Osteoblast (primary cell): ENCODE measurements at places on chromosomes 11 and 22.

DNA sequence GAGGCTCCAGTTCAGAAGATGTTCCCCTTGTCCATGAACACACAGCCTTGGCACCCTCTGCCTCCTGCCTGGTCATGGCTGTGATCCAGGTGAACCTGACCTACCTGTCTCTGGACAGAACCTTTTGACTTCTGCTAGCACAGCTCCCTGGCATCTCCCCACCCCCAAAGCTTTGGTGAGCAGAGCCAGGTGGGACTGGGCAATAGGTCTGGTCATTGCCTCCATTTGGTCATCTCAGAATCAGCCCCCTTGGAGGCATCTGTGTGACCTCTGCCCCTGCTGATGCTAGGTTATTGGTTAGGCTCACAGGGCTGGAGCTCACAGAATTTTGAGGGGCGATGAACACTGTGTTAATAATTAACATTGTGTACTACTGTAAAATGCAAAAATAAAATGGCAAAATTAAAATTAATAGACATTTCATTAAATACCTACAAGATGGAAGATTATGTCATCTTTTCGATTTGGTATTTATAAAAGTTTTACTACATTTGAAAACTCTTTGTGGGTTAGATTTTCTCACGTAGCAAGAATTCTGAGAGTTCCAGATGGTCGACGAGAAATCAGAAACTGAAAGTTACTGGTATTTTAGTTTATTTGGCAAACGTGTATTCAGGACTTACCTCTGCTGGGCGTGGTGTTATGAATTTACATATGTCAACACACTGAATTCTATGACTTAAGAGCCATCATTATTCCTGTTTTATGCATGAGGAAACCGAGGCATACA lies 8.3 kb upstream of the KIAA0930 start:
- peak; percentile 58 for DNase-seq

DNA sequence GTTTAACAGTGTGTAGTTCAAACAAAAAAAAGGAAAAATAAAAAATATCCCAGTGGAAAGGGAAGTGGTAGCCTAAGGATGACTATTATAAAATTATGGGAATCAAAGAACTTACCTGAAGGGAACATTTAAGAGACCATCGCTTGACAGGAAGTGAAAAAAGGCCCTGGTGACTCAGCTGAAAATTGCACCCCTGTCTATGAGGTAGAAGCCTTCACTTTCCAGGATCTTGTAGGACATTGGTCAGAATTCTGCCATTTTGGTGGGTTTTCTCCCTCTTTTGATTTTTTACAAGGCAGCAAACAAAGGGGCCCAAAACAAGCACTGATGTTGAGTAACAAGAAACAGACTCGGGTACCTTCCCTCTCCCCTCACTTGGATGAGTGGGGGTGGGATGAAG lies 15.6 kb downstream of the DDX17 start:
- no peak for DNase-seq

GRCh38 chr11:106187860-106188456 lies 110.5 kb downstream of the AASDHPPT start:
- DNase-seq, result no peak

DNA sequence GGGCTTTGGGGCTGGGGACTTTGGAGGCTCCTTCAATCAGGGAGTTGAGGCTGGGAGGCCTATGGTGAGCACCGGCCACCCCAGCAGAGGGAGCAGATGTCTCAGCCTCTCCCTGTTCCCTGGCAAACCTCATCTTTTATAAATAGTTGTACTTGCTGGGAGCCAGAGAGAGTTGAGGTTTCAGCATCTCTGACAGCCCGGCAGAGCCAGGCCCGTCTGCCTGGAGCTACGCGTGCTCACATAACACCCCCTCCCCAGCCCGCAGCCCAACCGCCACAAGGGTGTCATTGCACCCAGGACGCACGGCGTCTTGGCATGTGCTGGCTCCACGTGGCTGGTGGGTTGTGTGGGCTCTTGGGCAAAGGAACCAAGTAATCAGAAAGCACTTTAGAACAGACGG lies 127.1 kb downstream of the CHST1 start:
- DNase-seq, result no peak

DNA sequence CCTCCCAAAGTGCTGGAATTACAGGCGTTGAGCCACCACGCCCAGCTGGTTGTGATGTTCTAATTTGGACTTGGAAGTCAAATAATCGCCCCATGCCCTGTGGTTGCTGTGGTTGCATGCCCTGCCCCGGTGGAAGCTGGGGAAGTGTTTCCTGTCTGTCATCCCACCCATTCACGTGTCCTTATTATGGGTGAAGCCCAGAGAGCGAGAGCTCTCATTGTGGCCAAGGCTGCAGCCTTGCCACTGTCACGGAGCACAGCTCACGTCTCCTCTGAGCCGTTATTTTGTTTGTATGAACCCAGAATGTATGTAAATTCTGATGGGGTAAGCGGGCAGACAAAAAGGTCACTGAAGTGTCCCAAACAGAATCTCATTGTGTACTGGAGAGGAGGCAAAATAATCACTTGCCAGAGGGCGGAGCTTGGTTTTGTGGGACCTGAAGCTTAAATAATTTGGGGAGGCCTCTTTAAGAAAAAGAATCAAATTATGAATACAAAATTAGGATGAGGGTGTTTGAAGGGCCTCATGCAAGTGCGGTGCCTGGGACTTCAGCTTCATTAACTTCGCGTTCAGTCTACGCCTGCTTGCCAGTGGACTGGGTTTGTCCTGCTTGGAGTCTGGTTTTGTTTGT lies 25.8 kb upstream of the TREH start:
- DNase-seq, result no peak
